CD4-positive, alpha-beta T cell (primary cell): ENCODE measurements at places on chromosomes 3 and 15.

DNA sequence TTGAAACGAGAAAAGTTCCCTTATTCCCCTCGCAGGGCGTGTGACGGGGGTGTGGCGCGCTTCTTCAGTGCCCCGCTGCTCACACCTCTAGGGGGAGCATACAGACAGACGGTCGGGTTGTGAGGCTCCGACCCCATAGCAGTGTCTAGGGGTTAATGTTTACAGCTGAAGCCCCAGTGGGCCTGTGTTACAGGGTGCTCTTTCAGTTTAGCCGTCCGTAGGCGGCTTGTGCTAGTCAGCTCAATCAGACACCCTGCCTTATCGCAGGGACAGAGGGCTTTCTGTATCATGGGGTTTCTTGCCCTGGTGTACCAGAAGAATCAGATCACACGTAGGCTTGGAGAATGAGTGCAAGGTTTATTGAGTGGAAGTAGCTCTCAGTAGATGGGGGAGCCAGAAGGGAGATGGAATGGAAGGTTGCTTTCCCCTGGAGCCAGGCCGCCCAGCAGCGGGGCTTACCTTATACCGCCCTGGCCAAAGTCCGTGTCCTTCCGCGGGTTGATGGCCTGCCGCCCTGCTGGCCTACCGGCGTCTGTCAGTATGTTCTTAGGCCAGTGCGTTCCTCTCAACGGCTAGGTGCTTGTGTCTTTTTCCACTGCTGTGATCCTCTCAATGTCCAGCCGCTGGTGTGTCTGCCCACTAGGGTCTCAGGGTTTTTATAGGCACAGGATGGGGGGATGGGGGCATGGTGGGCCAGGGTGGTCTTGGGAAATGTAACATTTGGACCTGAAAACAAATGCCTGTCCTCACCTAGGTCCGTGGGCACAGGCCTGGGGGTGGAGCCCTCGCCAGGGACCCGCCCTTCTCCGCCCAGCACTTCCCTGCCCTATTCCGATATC, 32.2 kb upstream of the ACP3 start:
- no peak for DNase-seq

DNA sequence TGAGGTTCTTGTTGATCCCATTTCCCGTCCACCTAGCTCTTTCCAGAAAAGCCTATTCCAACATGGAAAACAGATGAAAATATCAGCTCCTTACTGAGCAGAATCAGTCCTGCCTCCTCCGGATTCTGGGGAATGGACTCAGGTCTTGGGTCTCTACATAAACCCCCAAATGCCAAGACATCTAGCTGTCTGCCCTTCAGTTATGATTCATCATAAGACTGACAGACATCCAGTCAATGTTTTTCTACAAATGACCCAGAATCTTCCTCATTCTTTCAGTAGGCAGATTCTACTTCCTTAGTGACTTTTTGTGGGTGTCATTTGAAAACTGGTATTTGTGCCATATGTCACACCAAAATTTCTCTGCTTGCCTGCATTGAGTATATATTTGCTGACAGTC, 103.0 kb upstream of the TGFBR2 start:
- no peak for DNase-seq

GRCh38 chr3:188720636-188721035, 451.1 kb upstream of the TPRG1 start:
- DNase-seq, result no peak

DNA sequence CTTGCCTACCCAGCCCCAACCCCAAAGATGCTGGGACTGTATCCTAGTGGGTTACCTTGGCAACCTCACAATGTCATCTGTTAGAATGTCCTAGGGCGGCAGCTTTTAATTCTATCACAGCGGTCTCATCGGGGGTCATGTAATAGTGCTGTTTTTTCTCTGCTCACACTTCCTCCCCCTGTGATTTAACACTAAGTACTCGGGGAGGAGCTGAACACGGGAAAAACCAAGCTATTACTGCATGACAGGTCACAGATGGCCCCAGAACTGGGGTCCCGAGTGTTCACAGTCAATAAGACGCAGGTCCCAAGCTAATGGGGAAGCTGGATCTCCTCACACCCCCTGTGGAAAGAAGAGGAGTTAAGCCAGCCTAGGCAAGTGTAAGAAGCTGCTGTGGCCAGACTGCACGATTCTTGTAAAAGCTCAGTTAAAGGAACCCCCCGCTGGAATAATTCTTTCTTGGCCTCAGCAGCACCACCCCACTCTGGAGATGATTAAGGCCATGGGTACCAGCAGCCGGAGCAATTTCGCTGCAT, 2.5 kb upstream of the RFTN1 start:
- DNase-seq, result no peak

- DNase-seq, result peak; percentile 32
Measured at GRCh38 chr15:58731756-58732535, 17.6 kb downstream of the ADAM10 start.

DNA sequence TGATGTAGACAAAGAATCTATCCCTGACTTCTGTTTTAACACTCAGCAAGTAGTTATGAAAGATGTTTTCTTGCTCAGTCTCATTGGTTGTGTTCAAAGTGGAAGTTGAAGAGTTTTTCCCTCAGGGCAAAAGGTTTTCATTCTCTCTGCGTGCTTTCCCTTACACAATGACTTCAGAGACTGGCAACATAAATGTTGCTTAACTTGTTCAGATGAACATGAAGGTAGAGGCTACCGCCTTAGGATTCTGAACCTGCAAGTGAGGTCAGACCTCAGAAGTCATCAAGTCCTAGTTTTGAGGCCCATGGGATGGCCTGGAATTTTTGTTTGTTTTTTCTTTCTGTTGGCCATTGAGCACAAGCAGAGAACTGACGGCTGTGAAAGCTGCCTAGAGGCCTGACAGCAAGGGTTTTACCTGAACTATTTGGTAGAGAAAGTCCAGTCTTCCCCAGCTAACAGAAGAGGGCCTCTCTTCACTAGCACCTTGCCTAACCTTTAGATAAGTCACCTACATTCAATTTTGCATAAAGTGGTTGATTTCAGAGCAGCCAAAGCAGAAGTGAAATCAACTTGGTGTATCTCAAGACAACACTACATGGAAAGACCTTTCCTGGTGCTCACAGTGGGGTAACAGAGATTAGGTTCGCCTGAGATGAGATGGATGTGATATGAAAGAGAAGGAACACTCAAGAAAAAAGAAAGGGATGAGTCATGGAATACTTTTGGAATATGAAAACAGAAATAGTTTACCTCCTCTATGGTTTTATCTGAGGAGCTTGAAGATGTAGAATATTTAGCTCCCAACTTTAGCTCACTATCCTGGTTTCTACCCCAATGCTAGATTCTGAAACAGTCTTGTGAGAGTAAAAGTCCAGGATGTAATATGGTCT, 53.6 kb upstream of the AP4E1 start:
- DNase-seq, result no peak

GRCh38 chr15:42165106-42165505, 8.7 kb upstream of the PLA2G4F start:
- DNase-seq, result no peak

- DNase-seq, result no peak
Measured at GRCh38 chr3:144058713-144059112, 87.1 kb downstream of the DIPK2A start.

- DNase-seq, result no peak
Measured at GRCh38 chr3:67033079-67033478, 35.0 kb downstream of the KBTBD8 start.

DNA sequence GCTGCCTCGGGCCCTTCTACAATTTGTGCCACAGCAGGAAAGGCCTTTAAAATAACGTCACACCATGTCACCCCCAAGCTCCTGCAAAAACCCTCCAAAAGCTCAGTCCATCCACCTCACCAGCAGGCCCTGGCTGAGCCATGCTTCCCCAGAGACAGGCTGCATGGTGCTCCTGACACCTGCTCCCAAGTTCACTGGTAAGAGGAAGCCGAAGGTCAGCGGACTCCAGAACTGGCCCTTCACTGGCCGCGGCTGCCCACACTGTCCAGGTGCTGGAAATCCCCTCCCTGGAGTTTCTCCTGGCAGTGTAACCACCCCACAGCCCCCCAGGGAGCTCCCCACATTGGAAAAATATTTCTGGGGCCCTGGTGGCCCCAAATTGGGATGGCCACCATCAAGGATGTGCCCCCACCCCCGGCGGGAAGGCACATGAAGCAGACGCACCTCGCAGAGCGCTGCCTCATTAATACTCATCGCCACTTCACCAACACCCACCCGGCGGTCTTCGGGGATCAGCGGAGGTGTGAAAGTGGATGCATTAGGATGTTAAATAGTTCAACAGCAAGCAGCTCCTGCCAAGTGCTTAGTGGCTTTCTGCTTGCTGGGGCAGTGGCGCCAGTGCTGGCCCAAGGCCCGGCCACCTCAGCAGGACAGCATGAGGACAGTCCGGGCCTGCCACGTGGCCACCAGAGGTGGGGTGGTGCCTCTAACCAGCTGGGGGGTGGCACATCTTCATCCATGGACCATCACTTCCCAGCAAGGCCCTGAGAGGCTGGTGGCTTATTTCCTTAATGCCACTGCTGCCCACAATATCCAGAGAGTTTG, 146.1 kb upstream of the IQSEC1 start:
- DNase-seq, result no peak

GRCh38 chr3:167666563-167666962, 12.8 kb upstream of the WDR49 start:
- DNase-seq, result no peak
